ENCODE measurements at places on chromosomes 16 and 17.

DNA sequence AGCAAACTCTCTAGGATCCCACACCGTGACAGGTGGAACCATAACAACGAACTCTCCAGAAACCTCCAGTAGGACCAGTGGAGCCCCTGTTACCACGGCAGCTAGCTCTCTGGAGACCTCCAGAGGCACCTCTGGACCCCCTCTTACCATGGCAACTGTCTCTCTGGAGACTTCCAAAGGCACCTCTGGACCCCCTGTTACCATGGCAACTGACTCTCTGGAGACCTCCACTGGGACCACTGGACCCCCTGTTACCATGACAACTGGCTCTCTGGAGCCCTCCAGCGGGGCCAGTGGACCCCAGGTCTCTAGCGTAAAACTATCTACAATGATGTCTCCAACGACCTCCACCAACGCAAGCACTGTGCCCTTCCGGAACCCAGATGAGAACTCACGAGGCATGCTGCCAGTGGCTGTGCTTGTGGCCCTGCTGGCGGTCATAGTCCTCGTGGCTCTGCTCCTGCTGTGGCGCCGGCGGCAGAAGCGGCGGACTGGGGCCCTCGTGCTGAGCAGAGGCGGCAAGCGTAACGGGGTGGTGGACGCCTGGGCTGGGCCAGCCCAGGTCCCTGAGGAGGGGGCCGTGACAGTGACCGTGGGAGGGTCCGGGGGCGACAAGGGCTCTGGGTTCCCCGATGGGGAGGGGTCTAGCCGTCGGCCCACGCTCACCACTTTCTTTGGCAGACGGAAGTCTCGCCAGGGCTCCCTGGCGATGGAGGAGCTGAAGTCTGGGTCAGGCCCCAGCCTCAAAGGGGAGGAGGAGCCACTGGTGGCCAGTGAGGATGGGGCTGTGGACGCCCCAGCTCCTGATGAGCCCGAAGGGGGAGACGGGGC is 1.3 kb downstream of the SPN start:
- no peak for DNase-seq

- DNase-seq: peak; percentile 60
Measured at GRCh38 chr17:79042421-79043190, 18.6 kb downstream of the C1QTNF1 start.

GRCh38 chr17:49450735-49451134 is 36.1 kb upstream of the PHB1 start:
- no peak for DNase-seq

GRCh38 chr16:25707982-25708583 is 16.3 kb downstream of the HS3ST4 start:
- no peak for DNase-seq

GRCh38 chr17:9456330-9456729 is 119.3 kb downstream of the STX8 start:
- no peak for DNase-seq

All from stimulated activated CD4-positive, alpha-beta T cell treated with anti-CD3 and anti-CD28 coated beads, Interleukin-15, amount 100 ng/mL, for 1 hour (primary cell).